Activated CD4-positive, CD25-positive, alpha-beta regulatory T cell treated with anti-CD3 and anti-CD28 coated beads, Interleukin-2, amount 50 U/mL, for 16 hours (primary cell): ENCODE measurements at places on chromosomes 6 and 20.

DNA sequence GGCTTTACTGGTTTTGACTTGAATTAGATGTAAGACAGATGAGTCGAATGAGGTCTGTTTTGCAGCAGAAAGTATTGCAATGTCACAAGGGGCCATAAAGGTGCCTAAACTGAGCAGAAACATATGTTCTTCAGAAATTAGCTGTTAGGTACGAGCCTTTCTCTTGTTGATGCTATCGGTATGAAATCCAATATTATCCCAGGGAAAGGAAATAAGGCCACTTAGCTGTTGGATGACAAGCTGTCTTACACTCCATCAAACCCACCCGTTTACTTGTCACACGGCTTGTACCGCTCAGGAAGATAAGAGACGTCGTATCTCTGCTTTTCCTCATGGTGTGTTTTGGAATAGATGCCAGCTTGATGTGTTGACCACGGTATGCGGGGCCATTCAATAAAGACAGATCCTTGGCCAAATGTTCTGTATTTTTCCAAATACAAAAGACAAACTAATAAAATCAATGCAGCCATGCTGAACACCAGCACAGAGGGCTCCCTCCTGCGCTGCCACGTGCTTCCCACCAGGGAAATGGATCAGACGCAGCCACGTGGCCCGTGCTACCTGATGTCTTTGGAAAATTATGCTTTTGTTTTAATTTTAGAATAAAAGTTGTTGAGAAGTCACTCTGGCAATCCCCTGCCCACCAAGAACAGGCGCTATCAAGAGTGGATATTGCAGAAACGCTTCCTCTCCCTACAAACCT, 255.9 kb upstream of the SULF2 start:
- no peak for DNase-seq

DNA sequence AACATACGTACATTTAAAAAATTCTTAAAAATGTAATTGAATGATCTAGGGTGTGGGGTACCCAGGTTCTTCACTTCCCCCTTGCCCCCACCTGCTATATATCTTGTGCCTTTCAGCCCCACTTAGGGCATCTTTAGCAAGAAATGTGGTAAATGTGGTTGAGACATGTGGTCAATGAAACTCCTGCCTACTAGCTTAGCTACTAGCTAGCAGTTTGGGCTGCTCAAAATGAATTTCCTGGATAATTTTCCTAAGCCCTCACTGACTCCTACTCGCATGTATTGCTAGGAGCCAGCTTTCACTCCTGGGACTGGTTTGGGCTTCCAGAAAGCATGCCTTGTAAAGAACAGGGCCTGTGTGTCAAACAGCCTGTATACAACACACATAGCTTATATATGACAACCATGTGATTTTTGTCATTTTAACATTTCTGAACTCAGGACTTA, 257.3 kb downstream of the ATXN1 start:
- DNase-seq = no peak

DNA sequence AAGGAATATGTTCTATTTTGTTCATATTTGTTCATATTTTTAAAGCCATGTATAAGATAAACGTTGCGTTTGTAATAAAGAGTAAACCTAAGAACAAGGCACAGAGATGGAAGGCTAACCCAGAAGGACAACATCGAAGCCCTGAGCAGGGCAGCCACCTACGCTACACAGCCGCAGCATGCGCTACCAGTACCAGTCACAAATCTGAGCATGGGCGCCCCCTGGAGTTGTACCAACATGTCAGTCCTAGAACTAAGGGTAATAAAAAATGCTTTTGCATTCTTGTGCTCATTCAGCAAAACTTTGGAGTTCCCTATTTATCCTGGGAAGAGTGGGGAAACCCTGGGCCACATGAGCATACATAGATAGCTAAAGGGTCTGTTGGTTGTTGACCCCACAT, 70.6 kb downstream of the PLEKHG1 start:
- DNase-seq = no peak

- no peak for DNase-seq
Observed at GRCh38 chr6:111662794-111663593, 57.3 kb upstream of the TRAF3IP2 start.

GRCh38 chr6:19757036-19757435, 80.1 kb upstream of the ID4 start:
- no peak for DNase-seq

- no peak for DNase-seq
Observed at GRCh38 chr6:125919618-125920017, 37.0 kb upstream of the HINT3 start.

DNA sequence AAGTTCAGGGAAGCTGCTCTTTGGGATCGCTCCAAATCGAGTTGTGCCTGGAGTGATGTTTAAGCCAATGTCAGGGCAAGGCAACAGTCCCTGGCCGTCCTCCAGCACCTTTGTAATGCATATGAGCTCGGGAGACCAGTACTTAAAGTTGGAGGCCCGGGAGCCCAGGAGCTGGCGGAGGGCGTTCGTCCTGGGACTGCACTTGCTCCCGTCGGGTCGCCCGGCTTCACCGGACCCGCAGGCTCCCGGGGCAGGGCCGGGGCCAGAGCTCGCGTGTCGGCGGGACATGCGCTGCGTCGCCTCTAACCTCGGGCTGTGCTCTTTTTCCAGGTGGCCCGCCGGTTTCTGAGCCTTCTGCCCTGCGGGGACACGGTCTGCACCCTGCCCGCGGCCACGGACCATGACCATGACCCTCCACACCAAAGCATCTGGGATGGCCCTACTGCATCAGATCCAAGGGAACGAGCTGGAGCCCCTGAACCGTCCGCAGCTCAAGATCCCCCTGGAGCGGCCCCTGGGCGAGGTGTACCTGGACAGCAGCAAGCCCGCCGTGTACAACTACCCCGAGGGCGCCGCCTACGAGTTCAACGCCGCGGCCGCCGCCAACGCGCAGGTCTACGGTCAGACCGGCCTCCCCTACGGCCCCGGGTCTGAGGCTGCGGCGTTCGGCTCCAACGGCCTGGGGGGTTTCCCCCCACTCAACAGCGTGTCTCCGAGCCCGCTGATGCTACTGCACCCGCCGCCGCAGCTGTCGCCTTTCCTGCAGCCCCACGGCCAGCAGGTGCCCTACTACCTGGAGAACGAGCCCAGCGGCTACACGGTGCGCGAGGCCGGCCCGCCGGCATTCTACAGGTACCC, at the start of gene ESR1:
Gene ESR1 (plus strand): TSS at position 170 of the 858 bp plus-strand sequence. CDS start 231 bp downstream, at position 401.
- DNase-seq = no peak

DNA sequence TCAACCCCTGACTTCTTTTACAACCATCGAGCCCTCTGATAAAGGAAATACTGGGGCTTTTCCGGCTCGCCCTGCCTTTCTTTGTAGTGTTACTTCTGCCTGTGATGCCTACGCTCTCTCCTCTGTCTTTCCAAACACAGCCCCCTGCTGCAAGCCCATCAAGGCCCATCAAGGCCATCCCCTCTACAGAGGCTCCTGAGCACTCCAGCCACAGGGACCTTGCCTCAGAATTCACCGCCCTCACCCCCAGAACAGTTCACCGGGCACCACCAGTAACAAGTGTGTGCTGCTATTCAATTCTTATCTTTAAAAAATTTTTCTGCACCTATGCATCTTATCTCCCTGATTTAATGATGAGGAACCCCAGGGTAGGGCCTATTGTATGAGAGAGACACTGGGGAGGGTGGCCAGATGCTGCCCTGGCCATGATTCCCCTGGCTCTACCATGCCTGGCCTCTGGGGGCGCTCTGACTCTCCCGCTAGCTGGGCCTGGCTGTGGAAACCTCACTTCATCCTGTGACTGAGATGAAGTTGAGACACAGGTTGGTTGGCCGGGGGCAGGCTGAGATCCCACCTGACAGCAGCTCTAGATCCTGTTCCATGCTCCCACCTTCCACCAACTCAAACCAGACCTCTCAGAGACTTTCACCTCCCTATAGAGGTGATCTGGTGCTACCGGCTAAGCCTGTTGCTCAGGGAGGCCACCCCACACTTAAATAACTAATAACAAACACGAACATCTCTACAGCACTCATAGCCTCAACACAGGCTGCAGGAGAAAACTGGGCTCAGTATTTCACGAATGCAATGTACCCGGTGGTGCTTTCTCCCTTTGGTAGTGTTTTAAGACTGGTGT, 19.2 kb upstream of the GLP1R start:
- no peak for DNase-seq

- DNase-seq = no peak
Observed at GRCh38 chr6:138007014-138007472, 100.2 kb downstream of the PERP start.

GRCh38 chr6:88477413-88477812, 311.3 kb upstream of the CNR1 start:
- no peak for DNase-seq

GRCh38 chr6:87608802-87609201, 18.9 kb downstream of the ORC3 start:
- DNase-seq = no peak
